ENCODE measurements at places on chromosomes 11 and 22.

DNA sequence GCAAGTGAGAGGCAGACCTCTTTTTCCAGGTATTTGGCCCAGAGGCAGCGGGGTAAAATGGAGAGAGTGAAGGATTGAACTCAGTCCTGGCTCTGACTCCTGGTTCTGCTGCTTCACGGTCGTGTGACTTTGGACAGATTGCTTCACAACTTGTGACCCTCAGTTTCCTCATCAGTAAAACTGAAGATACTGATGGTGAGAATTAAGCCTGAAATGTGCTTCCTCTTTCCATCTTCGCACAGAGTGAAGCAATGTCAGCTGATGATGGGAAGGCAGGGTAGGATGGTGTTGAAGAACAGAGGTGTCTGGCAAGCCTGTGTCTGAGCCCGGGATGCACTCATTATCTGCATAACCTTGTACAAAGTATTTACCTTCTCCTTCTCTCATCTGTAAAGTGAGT, 59.0 kb downstream of the UBASH3B start:
- DNase-seq: no peak

- DNase-seq: no peak
These were observed 111.4 kb upstream of the SORL1-AS1 start for GRCh38 chr11:121563900-121564822.

DNA sequence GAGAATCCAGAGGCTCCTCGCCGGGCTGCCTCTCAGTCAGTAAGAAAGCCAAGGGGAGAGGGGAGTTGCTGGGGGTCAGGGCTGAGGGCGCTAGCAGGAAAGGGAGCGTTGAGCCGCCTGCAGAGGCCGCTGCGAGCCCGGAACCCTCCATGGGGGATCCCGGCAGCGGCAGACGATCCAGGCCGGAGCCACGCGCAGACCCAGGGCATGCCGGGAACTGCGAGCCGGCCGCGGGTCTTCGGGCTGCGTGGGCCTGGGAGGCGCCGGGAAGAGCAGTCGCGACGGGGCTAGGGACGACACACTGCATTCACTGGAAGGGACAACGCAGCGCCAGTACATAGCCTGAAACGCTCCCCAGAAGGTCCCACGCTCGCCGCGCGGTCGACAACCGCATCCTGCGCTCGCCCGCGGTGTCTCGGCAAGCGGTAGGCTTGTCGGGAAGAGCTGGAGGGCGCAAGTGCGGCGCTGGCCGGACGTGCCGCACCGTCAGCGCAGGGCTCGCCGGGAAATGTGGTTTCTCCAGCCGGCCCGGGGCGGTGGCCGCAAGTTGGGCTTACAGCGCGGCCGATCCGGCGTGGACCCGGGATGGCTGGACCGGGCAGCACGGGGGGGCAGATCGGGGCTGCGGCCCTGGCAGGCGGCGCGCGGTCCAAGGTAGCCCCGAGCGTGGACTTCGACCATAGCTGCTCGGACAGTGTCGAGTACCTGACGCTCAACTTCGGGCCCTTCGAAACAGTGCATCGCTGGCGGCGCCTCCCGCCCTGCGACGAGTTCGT, at the start of gene LZTR1:
Gene LZTR1, plus strand, starts transcription at position 511 of the 776 bp plus-strand sequence. Its CDS starts 75 bp downstream, at position 586.
- peak; percentile 59 for DNase-seq

- no peak for DNase-seq
These were observed 3.7 kb downstream of the MYRF start for GRCh38 chr11:61756147-61756451.

DNA sequence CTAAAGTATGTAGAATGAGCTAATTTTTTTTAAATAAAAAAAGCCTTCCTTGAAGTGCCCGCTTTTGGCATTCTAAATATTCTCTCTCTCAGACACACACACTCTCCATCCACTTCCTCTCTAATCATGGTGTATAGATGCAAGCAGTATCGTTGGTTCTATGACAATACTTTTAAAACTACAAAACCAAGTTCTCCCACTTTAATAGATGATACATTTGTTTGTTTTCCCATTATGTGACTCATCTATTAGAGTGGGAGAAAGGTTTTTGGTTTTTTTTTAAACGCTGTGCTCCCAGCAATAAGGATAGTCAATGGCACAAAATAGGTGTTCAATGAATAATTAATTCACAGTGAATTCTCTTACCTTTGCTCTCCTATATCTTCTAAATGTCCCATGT, 44.6 kb downstream of the FZD4 start:
- no peak for DNase-seq

DNA sequence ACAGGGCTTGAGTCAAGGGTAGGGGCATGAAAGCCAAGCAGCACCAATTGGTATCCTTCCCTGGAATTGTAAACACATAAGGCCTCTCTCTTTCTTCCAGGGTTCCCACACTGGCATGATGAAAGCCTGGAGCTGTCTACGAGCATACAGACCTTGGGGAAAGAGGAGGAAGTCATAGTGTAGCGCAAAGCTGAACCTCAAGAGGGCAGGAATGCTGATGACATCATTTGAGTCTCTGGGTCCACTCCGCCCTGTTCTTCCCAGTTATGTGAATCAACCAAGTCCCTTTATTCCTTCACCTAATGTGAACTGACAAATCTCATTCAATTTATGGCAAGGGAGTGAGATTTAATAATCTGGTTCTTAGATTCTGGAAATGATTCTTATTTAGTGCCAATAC, 266.4 kb upstream of the NCAM1 start:
- DNase-seq: no peak

DNA sequence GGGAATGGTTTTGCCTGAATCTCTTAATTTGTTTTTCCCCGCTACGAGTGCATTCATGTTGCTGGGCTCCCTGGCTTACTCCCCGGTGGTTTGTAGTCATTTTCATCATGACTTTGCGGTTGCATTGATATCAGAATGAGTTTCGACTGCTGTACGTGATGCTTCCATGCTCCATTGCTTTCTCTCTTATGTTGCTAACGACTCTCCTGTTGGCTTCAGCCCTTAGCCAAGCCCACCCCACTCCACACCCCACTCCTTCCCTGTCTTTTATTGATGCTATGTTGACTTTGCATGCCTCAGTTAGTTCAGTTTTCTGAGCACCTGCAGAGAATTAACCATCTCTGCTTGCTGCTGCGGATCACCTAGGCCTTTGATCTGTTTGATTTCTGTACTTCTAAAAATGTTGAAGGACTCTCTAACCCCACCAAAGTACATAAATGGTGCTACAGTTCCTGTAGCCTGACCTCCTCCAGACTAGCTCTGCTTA, 65.3 kb downstream of the ARFGAP2 start:
- no peak for DNase-seq

DNA sequence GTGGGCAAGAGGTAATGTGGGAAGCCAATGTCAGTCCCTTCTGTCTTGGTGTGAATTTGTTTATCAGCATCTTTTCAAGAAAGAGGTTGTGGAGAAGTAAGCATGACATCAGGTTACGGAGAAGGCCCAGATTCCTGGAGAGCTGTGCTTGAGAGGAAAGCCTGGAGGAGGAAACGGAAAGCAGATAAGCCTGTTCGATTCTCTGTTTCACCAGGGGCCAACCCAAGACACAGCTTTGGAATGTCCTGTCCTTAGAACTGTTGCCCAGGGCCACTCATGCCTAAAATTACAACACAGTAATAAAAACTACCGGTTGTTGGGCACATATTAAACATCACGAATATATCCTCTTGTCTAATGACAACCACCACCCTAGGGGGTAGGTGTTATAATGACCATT, 148.5 kb downstream of the NAV2 start:
- DNase-seq: no peak

- DNase-seq: no peak
These were observed 249.0 kb upstream of the CNTN5 start for GRCh38 chr11:98771791-98772190.

- DNase-seq: no peak
These were observed 785 bp downstream of the WT1 start for GRCh38 chr11:32434356-32435151.

DNA sequence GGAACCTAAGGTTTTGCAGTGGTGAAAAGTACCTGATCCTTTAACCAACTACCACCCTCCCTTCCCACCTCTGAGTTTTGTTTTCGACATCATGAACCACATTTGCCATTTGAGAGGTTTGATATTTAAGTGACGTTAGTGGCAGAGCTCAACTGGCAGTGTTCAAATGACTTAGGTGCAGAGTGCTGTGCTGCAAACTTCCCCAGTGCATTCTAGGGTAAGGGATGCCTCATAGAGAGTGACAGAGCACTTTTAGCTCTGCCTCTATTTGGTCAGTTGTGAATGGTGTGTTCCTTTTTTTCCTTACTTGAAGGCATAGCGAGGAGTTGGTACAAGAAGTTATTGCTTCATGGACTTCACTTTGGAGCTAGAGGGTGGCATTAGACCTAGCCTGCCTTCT, 9.4 kb downstream of the BMAL1 start:
- DNase-seq: no peak

DNA sequence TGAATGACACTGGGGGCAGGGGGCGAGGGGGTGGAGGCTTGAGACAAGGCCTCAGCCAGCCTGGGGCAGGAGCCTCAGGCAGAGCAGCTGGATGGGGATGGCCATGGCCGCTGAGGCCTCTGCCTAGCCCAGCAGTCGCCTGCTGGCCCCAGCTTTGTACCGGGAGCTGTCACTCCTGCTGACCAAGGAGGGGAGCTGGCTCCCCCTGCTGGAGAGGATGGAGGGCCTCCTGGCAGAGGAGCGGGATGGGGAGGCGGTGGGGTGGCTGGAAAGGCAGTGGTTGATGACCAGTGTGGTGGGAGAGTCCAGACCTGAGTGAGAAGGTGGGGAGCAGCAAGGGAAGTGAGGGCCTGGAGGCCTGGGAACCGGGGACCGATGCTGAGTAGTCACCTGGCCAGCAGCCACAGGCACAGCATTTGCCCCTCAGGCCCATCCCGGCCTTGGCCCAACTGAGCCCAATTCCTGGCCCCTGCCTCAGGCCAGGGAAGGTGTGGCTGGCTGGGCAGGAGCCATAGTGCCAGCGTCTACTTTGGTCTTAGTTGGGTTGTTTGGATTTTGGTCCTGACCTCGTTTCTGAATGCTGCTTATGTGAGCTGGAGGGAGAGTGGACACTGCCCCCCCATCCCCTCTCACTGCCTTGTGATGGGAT, 6.0 kb upstream of the SUSD2 start:
- peak; percentile 36 for DNase-seq

DNA sequence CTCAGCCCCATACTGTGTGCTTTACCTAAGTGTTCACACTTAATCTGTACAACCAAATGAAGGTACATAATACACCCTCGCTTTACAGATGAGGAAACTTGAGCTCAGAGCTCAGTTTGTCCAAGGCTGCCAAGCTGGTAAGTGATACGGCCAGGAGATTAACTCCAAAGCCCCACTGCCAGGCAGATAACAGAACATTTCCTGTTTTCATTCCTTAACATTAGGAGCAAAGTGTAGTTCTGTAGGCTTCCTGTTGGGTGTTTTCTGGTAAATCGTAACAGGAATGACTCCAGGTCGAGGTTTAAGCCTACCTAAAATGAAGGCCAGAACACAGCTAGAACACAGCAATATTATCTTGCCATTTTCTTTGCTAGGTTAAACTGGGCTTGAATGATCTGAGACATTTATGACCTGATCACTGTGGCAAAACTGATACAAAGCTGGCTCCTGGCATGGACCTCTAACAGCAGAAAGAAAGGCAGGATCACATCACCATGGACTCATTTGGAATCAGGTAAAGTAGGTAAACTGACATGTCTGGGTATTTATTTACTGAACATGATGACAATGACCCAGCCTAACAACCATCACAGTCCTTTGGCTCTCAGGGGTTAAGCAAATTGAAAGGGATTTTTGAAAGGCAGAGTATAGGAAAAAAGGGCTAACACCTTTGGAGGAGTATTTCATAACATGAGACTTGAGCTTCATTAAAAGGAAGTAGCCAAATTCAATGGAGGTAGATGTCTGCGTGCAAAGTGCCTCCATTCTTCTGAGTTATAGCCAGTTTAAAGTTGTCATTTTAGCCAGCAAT, 3.9 kb upstream of the NUP50 start:
- no peak for DNase-seq

DNA sequence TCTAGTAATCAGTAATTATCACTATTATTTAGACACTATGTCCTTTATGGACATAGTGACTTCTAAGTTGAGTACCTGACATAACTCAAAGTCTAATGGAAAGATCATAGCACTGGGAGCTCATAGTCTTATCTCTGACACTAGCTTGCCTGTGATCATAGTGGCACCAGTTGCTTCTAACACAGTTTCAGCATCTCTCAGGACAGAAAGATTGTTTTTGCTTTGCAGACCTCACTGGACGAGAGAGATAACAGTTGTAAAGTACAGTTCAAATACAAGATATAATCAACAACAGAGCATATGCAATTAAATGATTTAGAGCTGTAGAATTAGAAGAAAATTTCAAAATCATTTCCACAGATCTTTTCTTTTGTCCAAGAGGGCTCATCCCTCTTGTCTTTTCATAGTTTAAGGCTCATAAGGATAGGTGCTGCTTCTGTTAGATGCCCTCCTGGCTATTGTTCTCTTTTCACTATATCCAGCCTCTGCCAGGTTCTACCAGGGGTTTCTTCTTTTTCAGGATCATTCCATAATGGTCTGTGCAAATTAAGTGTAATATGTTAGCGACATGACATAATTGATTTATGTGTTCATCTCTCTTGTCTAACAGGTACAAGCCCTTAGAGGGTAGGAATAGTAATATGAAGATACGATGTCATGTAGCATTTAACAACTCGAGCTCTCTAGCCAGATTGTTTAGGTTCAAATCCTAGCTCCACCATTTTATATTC, 1175.4 kb upstream of the TENM4 start:
- DNase-seq: no peak

DNA sequence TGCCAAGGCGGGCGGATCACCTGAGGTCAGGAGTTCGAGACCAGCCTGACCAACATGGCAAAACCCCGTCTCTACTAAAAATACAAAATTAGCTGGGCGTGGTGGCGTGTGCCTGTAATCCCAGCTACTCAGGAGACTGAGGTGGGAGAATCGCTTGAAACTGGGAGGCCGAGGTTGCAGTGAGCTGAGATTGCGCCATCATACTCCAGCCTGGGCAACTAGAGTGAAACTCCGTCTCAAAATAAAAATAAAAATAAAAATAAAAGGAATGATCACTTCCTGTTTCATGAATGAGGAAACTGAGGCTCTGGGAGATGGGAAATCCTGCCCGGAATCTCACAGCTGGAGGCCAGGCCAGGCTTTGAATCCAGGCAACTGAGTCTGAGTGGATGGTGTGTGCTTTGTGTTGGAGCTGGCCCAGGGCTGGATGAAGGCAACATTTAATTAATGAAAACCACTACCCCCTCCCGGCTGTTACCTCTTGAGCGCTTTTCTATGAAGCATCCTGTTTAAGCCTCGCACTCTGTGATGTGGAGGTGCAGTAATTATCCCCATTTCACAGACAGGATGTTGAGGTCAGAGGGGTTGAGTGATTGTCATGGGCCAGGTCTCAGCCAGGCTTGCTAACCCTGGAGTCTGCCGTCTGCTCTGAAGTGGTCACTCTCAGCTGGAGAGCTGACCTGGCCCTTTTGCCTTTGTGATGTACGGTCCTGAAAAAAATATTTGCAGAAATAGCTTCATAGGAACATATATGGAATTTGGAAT, 27.8 kb downstream of the LRP5 start:
- DNase-seq: no peak

GRCh38 chr22:43832393-43833265, 20.5 kb upstream of the EFCAB6 start:
- no peak for DNase-seq

DNA sequence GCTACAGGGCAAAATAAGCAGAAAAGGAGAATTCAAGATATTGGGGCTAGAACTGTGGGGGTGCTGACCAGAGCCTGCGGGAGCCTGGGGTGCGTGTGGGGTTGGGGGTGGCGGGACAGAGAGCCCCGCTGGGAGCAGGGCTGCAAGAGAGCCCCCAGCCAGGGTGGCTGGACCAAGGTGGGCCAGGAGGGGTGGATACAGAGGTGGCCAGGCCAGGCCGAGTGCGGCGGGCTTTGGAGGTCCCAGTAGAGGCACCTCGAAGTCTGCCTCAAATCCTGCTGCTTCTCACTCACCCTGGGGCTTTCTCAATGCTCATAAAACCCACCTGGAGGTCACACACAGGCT, 16.9 kb upstream of the MUC5B start:
- DNase-seq: no peak

- DNase-seq: no peak
These were observed 5.8 kb downstream of the CCDC34 start for GRCh38 chr11:27357250-27357649.

Data from AG09319 (cell line).